ENCODE measurements at places on chromosomes 12 and 14.

DNA sequence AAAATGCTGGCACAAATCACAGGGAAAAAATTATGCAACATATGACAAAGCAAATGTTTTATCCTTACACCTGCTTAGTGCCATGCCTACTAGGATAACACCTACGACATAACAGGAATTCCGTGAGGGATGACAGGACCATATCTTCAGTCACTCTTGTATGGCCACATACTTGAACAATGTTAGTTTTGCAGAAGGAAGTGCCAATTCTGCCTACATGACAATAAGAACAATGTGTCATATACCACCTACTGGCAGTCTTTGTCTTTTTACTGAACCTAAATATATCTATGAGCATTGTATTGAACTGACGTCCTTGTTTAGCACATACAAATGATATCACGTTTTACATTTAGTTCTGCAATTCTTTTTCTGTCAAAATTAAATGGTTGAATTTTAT lies 234.0 kb downstream of the ADAMTS20 start:
- peak; percentile 15 for DNase-seq

DNA sequence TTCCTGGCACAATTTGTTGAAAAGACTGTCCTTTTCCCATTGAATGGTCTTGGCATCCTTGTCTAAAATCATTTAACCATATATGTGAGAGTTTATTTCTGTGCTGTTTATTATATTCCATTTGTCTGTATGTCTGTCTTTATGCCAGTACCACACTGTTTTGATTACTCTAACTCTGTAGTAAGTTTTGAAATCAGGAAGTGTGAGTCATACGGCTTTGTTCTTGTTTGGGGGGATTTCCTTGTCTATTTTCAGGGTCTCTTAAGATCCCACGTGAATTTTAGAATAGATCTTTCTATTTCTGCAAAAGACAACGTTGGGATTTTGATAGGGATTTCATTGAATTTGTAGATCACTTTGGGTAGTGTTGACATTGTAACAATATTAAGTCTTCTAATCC lies 88.5 kb downstream of the MYRFL start:
- peak; percentile 30 for DNase-seq

GRCh38 chr12:26595806-26596205 lies 237.2 kb downstream of the ITPR2 start:
- no peak for DNase-seq

GRCh38 chr12:129807136-129807535 lies 96.7 kb downstream of the TMEM132D start:
- no peak for DNase-seq

DNA sequence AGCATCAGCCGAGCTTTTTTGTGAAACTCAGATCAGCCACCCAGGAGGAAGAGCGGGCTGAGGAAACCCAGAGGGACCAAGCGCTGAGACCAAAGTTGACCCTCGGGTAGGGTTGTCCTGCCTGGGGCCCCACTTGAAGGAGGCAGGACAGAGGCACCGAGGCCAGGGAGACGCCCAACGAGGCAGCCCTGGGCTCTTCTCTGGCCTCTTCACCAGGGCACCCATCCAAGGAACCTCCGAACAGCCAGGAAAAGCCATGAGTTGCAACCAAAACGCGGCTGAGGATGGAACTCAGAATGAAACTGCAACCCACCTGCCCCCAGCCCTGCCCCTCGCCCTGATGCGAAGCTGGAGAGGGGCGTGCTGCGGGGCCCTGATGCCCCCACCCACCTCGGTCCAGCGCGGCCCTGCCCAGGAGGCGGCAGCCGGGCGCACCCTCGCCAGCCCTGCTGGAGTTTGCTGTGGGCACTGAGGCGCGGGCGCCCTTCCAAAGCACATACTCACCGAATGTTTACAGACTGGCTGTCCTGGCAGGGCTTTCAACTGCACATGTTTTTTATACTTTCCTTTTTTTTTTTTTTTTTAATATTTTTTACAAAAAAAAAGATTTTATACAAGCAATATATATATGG lies 41.9 kb downstream of the JDP2 start:
- DNase-seq = no peak

GRCh38 chr12:92041742-92042141 lies 103.9 kb downstream of the BTG1 start:
- DNase-seq = no peak

DNA sequence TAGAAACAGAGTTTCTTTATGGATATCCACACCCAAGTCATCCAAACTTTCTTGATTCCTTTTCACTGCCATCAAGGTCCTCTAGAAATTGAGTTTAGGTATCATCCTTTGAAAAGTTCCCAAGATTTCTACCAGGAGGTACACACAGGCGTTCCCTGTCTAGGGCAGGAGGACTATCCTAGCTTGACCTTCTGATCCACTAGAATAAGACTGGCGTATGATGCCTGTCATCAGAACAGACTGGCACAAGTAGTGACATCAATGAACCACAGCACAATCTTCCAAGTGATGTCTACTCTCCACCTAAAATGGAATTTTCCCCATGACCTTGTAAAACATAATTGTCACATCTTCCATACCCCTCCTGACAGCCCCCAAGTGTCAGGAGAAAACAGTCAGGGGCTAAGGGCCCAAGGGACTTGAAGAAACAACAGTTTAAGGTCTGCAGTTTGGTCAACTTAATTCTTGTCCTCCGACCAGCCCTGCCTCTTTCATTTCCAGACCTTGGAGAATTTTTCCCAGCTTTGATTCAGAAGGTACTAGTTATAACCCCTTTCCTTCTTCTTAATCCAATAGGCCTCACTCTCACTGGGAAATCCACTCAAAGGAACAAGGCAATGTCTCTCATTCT lies 100.7 kb upstream of the FKBP4 start:
- no peak for DNase-seq

DNA sequence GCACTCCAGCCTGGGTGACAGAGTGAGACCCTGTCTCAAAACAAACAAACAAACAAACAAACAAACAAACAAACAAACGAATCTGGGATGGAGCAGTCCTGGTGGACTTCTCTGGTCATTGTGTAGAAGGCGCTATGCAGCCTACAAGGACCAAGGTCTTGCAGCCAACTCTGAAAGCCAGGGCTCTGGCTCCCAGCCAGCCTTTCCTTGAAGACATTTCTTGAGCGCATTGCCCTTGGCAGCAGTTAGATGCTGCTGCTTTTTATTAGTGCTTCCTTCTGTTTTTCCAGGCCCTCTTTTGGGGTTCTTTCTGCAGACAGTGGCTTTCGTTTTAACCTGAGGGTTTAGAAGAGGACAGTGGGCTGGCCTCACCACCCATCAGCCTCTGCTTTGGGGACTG lies 20.2 kb downstream of the CCDC177 start:
- DNase-seq = no peak

- DNase-seq = no peak
Observed at GRCh38 chr14:82047777-82048470, 514.3 kb upstream of the SEL1L start.

GRCh38 chr12:112924986-112925385 lies 13.3 kb upstream of the OAS3 start:
- DNase-seq = no peak

Measured in inflammatory macrophage (primary cell).